ENCODE measurements at places on chromosomes 2 and 18.

DNA sequence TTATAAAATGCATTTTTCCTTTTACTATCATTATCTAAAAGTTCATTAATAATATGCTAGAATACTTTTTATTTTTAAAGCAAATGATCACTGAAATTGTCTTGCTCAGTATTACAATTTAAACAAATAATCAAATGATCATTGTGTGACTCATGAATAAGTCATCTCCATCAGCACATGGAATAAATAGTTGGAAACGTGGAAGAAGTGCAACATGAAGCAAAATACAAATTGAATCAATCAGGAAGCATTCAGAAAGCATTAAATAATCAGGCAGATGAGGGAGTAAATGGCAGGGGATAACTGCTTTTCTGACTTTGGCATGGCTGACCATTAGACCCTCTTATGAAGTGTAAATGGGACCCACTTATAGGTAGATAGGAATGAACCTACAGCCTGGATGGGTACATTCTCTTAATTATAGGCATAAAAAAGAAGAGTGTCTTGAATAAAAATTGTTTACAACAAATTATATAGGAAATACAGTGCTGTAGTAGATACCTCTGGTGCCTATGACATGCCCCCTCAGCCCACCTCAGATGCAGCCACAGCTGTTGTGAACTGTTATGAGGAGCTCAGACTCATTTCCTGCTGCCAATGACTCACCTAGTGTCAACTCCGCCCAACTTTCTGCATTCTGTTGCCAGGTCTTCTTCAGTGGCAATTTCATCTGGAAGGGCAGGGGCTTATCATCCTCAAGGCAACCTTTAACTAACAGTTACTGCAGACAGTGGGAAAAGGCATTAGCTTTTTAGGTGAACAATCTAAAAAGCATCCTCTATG is 936.0 kb downstream of the TRIB2 start:
- no peak for DNase-seq

DNA sequence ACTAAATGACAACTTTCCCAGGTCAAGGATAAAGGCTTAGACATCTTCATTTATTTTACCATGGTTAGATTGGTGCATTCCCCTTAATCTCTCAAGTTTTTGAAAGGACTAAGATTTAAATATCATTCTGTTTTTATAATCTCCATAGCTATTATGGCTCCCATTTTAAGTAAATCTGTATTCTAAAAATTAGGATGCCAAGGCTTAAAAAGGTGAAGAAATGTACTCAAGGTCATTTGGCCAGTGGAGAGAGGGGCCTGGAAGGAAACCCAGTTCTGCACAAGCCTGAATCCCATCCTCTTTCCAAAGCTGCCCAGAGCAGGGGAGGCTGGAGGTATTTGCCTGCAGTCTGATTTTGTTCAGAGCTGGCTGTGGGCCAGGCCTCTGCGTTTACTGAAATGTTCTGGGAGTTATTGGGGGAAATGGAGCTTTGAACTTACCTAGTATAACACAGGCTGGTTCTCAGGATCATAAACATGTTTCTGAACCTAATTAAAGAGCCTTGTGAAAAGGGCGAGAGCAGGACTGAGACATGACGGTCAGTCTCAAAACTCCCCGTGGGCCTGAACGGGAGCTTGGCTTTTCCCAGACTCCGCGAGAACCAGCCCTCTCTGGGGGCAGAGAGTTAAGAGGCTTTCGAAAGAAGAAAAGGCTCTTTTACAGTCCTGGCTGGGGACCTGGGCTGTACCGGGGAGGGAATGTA is 85.6 kb downstream of the DDX1 start:
- no peak for DNase-seq

DNA sequence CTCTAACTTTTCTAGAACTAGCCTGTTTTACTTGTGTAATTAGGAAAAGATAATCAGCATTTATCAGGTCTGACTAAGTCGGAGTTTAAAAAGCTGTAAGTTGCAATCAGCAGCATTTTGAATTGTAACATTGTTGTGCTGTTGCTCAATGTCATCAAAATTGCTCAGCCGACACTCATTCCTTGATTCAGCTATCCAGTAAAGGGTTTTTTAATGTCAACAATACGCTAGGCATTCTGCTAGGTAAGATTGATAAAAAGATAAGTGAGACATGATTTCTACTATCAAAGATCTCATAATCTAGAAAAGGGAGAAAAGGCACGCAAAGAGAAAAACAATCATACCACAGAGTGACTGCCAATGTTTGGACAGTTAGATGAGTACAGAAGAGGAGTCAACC is 327.1 kb upstream of the CDH2 start:
- no peak for DNase-seq

DNA sequence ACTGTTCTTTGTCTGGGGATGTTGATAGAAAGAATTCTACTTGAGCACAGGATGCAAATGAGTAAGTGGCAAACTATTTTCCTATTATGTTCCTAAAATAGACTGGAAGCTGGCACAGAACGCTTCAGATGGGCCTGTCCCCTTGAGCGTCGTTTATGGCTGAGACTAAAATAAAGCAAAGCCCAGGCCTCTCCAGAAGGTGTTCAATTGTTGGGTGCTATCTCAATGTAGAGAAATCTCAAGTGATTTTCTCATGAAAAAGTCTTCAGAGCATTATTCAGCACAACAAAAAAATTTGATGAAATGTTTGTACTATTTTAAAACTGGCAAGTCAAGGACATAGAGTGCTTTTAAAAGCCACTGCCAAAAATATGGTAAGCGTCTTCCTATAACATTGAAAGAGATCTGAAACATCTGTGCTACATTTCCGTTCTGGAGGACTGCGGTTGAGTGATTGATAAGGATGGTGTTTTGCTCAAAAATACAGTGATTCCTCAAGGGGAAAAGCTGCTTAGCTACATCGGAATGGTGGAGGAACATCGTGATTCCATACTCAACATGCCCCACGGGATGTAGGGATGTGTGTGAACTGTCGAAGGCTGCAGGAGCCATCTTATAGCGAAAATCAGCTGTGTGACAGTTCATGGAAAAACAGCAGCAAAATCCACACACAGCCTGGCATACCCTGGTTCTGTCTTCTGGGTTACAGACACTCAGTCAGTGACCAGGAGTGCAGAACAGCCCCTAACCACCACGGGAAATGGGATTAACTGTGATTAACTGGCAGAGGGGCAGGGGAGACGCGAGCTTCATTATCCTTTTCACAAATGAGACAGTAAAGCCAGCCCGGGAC is 10.4 kb upstream of the LRRFIP1 start:
- DNase-seq: no peak

GRCh38 chr18:78242254-78242643 is 737.4 kb upstream of the SALL3 start:
- no peak for DNase-seq

DNA sequence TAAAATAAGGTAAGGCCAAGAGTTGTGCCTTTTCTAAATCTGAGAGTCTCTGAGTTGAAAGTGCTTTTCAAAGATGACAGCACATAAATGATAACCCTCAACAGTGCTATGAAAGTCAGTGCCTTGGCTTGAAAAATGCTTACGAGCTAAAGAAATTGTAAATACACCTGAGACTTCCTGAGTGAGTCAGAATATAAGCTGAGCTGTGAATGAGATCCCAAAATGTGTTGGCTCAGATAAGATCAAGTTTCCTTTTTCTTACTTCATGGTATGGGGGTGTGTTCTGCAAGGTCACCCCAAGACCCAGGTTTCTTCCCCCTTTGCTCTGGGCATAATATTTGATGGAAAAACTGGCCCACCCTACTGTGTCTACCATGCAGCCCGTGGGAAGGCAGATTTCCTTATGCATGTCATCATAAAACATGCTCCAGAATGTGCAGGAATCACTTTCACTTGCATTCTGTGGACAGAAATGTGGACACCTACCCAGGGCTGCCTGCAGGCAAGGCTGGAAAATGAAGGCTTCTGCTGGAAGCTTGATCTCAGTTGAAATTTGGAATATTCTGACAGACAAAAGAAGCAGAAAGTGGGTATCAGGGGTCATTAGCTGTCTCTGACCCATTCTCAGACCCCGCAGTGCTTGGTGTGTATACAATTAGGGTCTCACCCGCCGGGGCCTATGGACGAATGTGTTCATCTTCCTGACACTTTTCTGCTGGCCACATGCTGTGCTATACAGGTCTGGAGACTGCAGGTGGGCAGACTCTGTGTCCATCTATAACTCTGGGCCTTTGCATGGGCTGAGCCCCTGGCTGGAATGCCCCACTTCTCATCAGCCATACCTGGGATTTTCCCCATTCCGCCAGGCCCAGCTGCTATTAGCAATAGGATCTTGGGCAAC is 212.6 kb downstream of the SH3RF3 start:
- no peak for DNase-seq

- no peak for DNase-seq
Measured at GRCh38 chr18:67733088-67733487, 216.6 kb upstream of the DSEL start.

- DNase-seq: no peak
Measured at GRCh38 chr2:149686136-149687051, 98.8 kb upstream of the MMADHC start.

- DNase-seq: no peak
Measured at GRCh38 chr2:148614322-148615049, 30.1 kb upstream of the EPC2 start.

DNA sequence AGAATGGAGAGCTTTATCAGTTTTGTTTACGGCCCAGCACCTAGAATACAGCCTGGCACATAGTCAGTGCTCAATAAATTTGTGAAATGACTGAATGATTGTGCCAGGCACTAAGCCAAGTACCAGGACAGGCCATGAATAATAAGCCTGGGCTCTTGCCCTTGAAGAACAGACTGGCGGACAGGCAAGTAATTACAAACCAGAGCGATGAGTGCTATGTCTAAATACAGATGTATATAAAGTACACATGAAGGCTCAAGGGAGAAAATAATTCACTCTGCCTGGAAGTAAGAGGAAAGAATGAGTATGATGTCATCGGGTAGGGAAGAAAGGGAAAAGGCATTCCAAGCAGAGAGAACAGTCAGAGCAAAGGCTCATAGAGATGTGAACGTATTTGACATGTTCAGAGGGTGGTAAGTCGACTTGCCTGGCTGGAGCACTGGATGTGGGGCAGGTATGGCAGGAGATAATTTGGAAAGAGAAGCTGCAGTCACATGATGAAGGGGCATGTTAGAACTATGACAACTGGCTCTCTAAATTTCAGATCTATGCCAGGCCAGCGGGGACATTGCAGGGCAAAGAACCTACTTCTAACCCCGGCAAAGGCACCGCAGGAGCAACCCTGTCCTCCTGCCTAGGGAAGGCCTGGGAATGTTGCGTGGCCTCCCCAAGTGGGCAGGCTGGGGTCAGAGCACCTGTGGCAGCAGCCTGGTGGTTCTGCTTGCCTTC is 119.1 kb upstream of the STPG4 start:
- no peak for DNase-seq

DNA sequence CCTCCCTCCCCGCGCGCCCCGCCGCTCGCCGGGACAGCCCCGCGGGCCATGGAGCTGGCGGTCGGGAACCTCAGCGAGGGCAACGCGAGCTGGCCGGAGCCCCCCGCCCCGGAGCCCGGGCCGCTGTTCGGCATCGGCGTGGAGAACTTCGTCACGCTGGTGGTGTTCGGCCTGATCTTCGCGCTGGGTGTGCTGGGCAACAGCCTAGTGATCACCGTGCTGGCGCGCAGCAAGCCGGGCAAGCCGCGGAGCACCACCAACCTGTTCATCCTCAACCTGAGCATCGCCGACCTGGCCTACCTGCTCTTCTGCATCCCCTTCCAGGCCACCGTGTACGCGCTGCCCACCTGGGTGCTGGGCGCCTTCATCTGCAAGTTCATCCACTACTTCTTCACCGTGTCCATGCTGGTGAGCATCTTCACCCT is 865 bp downstream of the GALR1 start:
- no peak for DNase-seq

- DNase-seq: no peak
Measured at GRCh38 chr2:226515344-226516055, 284.1 kb downstream of the IRS1 start.

DNA sequence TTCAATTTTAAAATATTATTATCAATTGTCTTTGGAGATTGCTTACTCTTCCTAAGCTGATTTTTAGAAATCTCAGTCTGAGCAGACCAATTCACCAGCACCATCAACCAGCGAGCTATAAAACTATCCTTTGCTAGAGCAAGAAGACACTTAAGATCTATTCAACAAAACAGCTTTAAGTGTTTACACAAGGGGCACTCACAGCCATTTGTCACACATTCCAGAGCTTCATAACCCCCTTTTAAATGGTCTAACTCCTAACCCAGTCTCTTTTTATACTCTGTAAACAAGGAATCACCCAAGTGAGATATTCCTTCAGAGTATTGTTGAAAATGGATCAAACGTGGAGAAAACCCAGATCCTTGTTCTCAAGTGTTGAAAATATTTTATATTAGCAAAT is 1294.1 kb upstream of the CHAC2 start:
- DNase-seq: no peak

DNA sequence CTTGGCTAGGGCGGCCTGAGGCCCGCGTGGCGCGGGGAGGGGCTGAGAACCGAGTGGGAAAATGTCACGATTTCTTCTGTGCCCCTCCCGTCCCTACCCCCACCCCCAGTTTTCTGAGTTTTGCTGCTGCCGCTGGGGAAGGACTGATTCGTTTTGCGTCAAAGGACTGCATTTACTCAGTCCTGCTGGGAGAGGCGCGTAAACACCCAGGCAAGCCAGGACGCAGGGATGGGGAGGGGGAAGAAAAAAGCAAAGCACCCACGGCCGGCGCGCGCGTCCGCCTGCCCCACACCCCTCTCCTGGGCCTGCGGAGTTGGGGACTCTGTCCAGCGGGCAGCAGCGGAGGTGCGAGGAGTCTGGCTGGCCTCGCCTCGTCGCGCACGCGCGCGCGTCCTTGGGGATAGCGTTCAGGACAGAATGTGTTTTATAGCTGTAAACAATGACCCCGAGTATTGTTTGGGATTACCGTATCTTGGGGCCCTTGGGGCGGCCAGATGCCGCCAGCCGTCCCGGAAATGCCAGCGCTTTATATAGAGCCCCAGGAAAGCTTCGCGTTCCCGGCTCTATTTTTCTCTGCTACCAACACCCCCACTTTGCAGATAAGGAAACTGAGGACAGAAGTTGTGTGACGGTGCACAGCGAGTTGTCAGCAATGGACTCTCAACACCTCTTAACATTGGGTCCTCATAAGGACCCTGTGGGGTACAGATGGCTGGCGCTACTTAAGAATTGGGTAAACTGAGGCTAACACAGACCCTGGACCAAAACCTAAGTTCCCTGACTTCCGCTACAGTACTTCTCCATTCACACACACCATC is 1.7 kb upstream of the FOSL2 start:
- no peak for DNase-seq

GRCh38 chr2:121237336-121237979 is 47.5 kb downstream of the TFCP2L1 start:
- no peak for DNase-seq

GRCh38 chr18:61400716-61401115 is 67.5 kb downstream of the CDH20 start:
- no peak for DNase-seq

GRCh38 chr2:237393523-237393922 is 20.4 kb downstream of the COL6A3 start:
- no peak for DNase-seq

- no peak for DNase-seq
Measured at GRCh38 chr18:63111671-63112402, 207.7 kb downstream of the BCL2 start.

DNA sequence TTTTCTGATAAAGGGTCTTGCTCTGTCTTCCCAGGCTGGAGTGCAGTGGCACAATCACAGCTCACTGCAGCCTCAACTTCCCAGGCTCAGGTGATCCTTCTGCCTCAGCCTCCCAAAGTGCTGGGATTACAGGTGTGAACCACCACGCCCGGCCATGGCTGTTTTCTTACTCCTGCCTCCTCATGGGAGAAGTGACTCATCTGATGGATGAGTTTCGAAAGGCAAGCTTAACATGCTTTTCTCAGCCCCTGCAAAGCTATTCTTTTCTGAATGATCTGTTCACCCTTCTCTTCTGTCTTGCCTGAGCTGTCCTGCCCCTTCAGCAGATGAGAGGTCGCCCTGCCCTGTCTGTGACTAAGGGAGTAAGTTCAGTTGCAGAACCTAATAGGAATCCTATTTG is 929 bp upstream of the CREG2 start:
- no peak for DNase-seq

All from T follicular helper cell (primary cell).